Right ventricle myocardium superior (tissue), 1 donor: ENCODE measurements at places on chromosomes 4 and X. TPM values are rescaled to one million over a fixed set of nuclear protein-coding genes. Genes with fewer than 3 reads are reported as not detected.

Gene C4orf33
- total RNA-seq = 3.3 TPM

Gene SYN1
- 10.9 TPM for total RNA-seq

Gene MXRA5
- total RNA-seq = 1.3 TPM

Gene RBM47
- 2.4 TPM for total RNA-seq

Gene CDK16
- 128 TPM for total RNA-seq

Gene CXCL5
- 0.11 TPM for total RNA-seq

Gene PAGE1
- total RNA-seq = not detected

Gene GAGE1
- not detected for total RNA-seq

Gene DRD5
- total RNA-seq = not detected

Gene ZNF157
- total RNA-seq = not detected

Gene OCRL
- 9.4 TPM for total RNA-seq

Gene SLC2A9
- total RNA-seq = 8.8 TPM

GRCh38 chr4:25925486-25926201 lies 11.6 kb downstream of the SMIM20 start:
- peak; percentile 65 for DNase-seq

DNA sequence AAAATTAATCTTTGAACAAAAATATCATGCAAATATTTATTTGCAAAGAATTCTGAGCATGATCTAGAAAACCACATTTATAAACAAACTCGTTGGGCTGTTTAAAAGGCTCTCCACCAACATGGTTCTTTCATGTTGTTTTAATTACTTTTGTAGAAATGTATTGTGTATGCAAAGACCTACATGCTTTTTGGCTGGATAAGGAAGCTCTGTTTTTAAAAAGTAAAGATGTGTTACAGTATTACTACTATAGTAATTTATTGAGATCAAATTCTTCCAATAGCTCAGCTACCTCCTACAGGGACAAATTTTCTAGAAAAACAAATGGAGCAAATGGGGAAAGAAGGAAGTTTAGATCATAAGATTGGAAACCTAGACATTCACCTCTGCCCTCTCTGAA lies 177.5 kb upstream of the TTC29 start:
- DNase-seq = no peak

DNA sequence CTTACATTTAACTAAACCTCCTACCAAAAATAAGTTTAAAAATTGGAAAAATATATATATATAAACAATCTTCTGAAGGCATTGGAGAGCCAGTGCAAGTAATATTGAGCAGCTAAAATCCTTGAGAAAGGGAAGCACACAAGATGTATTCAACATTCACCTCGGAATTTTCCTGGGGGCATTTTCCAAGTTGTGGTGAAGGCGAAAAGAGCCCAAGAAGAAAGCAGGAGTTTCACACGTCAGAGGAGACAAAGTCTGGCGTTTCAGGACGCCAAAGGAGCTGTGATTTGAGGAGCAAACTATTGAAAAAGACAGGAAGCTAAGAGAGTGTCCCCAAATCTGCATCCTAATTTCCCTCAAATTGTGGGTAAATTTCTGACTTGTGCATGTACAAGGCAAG lies 9.1 kb upstream of the GASK1B start:
- no peak for DNase-seq

DNA sequence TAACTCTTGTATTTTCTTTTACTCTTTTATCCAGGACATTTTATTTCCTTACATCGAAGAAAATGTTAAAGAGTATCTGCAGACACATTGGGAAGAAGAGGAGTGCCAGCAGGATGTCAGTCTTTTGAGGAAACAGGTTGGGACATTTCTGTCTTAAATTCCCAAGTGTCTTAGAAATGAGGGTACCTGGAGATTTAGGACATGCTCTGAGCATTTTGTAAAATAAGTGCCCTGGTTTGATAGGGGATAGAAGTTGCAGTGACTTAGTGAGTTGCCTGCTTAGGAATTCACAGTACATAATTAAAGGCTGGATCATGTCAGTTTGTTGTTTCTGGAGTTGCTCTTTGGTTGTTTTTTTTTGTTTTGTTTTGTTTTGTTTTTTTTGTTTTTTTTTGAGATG lies 17.5 kb downstream of the ENOPH1 start:
- no peak for DNase-seq

- DNase-seq = no peak
These were observed 230.1 kb upstream of the FAT4 start for GRCh38 chr4:125084608-125085007.

- no peak for DNase-seq
These were observed 217.7 kb upstream of the CENPE start for GRCh38 chr4:103415801-103416200.

- no peak for DNase-seq
These were observed 82.4 kb upstream of the HPRT1 start for GRCh38 chrX:134377537-134377936.

- DNase-seq = no peak
These were observed 494 bp downstream of the SPOCK3 start for GRCh38 chr4:167233685-167234315.

GRCh38 chr4:8861576-8862295 lies 9.9 kb downstream of the HMX1 start:
- DNase-seq = peak; percentile 17

GRCh38 chr4:47907089-47907646 lies 7.2 kb downstream of the NFXL1 start:
- DNase-seq = no peak

GRCh38 chrX:120726294-120726693 lies 96.4 kb upstream of the C1GALT1C1 start:
- DNase-seq = no peak

DNA sequence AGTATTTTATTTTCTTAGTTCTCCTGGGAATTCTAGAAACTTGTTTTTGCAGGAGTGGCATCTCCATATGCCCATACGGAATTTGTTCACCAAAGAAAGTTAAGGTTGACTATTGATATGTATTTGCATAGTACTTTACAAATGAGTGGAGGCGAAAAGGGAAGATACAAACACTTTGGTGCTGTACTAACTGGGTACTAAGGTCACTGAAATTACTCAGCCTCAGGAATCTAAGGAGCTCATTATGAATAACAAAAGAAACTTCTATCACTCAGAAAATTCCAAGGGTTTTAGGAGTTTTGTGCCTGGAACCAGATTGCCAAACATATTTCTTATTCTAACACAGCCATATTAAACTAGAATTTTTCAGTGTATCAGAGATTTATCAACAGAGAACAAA lies 27.4 kb upstream of the TMPRSS11B start:
- no peak for DNase-seq

GRCh38 chrX:47078129-47079043 lies at the start of gene RGN:
RGN (plus strand) TSS chrX:47078443; CDS start chrX:47081145, 2,702 bp downstream.
- DNase-seq = peak; percentile 41

- no peak for DNase-seq
These were observed 133.2 kb downstream of the TMEM164 start for GRCh38 chrX:110136136-110136535.

DNA sequence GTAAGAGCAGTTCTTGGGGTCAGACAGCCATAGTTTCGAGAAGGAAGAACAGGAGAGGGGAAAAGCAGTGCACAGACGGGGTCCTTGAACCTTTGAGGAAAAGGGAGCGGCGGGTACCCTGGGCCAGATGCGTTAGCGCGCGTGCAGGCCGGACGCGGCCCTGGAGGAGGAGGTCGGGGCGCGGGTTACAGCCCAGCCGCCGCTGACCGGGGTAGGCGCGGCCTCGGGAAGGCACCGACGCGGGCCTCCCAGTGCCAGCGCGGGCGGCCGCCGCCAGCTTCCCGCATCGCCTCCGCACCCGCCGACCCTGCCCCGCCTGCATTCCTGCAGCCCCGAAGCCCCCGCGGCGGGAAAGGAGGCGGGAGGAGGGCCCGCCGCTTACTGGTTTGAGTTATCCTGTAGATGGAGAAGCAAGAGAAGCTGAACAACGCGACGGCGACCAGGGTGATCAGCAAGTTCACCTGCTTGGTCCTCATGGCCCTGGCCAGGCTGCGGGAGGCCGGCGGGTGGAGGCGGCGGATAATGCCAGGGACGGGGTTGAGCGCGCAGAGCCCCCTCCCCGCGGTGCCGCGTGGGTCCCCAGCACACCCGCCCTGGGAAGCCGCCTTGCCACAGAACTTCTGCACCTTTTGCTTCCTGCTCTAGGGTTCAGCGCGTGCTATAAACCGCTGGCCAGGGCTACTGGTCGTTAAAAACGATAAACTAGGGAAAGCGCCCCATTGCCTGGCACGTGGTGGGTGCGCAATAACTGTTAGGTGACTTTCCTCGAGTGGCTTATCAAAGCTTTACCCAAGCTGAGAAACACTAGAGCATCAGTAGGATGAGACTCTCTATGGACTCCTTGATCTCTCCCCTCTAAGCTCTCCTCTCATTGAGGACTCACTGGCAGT lies at the start of gene MGAT4D:
MGAT4D (minus strand) TSS at position 547 of the 890 bp plus-strand sequence; CDS start at position 476, 71 bp downstream.
- no peak for DNase-seq

DNA sequence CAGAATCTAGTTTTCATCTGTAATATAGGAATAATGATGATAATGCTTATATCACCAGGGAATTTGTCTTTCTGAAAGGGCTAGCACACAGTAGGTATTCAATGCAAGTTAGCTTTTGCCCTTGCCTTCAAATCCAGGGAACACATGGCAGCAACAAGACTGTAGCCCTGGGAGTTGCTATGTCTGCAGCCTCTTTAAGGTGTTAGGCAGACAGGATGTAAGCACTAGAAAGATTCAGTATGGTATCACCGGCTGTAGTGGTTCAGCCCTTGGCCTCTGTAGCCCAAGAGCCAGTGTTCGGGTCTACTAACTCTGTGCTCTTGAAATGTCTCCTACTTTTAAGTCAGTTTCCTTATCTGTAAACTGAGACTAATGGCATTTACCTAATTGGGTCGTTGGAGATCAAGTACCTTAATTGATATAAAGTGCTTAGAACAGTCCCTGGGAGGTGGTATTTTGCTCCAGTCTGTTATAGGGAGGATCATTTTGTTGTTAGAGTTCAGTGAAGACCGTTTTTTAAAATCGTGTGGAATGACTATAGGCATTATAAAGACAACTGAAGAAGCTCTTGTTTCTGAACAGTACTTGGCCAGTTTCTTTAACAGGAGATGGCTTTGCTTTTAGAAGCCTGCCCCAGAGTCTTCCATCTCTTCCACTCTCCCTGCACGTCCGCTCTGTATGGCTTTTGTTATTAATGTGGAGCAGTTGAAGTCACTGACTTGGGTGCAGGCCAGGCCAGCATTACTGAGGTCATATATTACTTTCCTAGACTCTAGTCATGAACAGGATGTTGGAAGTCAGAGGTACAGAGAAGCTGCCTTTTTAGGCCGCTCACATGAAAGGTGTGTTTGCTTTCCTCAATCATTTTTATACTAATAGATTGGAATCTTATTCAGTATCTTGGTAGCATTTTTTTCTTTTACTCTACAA lies 44.8 kb downstream of the GAB1 start:
- peak; percentile 90 for DNase-seq

GRCh38 chr4:25817059-25817681 lies 45.6 kb downstream of the SEL1L3 start:
- DNase-seq = no peak

DNA sequence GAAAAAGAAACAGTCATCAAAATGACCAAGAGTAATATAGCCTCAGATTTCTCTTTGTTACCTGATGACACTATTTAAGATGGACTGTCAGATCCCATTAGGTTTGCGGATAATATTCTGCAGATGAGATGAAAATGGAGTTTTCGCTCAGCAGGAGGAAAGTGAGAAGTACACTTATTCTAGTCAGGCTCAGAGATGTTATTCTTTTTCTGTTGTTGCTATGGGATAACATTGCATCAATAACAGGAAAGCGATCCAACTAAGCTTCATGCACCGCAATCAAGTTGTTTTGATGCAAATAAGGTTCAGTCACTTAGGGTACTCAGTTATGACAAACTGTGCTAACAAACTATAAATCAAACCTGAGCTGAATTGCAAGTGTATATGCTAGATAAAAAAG lies 415.0 kb downstream of the CCSER1 start:
- no peak for DNase-seq

DNA sequence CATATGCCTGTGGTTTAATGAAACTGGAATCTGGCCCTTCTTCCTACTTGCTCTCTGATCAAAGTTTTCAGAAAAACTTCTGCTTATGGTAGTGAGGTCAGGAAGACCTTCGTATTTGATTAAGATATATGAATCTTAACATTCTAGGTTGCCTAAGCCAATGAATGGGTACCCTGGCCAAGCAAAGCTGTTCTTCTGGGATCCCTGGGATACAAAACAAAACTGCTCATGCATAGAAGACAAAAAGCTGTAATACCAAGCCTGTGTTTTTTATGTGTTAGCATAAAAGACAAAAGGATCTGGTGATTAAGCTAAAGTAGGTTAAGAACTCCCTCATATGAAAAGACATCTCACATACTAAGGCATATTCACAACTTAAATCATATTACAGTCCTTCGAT lies 21.6 kb downstream of the ANKRD17 start:
- DNase-seq = no peak

DNA sequence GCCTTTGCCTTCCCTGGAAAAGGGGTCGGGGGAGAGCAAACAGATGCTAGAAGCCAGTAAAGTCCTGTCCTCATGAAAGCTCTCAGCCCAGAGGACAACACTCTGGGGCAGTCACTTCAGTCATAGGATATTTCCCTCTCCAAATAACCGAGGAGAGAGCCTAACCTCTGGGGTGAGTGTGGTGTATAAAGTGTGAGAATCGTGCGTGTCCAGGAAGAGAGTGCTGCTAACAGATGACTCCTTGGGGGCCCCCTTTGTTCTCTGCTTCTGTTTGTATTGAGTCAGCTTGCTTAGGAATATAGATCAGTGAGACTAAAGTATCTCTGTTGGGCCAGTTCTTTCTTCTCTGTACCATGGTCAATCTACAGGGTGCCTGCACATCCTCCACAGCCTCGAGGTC lies 247.2 kb downstream of the PALLD start:
- no peak for DNase-seq

DNA sequence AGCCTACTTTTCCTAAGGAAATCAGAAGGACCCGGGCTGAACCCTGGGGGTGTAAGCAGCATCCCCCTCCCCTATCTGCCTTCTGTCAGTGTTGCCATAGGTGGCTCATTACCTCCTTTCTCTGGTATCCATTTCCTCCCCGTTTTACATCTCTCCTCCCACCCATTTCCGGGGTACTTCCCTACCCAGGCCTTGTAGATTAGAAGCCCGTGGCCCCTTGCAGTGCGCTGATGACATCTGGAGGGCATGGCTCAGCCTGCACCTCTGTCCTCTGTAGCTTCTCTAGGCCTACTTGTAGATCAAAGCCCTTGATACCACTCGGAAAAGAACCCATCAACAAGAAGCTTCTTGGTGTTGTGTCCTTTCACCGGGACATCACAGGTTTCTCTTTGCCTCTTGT lies 71.8 kb downstream of the NBDY start:
- DNase-seq = no peak

DNA sequence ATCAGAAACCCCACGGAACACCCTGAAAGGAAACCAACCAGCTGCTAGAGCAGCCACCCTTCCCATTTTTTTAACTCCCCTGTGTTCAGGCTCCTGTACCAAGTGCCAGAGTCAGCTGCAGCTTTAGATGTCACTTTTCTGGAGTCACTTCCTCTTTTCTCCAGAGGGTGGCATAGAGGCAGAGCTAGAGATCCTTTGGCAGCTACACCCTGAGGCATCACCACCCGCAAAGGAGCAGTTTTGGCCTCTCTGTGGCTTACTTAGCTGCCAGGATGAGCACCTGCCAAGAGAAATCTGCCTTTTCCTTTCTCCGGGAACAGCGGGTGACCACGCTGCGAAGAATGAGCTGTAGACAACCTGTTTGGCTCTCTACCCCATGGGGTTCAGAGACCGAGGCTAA lies 58.0 kb upstream of the CHRDL1 start:
- no peak for DNase-seq
